IMR-90 (cell line): ENCODE measurements at places on chromosomes 5 and 9.
A peak's percentile ranks its signal among the peaks of the same experiment; 100 is the strongest.

DNA sequence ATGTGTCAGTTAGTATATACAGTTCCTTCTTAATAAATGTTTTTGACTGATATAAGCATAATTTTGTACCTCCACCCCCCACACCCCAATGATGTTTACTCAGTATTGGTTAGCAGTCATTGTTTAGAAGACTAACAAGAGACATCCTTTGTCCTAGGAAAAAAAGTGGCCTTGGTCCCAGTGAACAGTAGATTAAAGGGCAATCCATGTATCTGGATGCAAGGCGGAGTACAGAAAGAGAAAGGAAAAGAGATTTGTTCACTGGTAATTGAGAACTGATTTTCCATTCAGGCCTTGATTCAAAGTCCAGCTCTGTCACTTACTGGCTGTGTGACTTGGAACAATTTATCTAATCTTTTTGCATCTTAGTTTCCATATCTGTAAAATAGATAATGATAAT lies 4.6 kb downstream of the RALGPS1 start:
- H3K27ac ChIP-seq: no peak overlapping the region
- H3K27me3 ChIP-seq: peaks cover 3% of the 10 kb centered on the region; the same call in 1 of the 2 replicates

DNA sequence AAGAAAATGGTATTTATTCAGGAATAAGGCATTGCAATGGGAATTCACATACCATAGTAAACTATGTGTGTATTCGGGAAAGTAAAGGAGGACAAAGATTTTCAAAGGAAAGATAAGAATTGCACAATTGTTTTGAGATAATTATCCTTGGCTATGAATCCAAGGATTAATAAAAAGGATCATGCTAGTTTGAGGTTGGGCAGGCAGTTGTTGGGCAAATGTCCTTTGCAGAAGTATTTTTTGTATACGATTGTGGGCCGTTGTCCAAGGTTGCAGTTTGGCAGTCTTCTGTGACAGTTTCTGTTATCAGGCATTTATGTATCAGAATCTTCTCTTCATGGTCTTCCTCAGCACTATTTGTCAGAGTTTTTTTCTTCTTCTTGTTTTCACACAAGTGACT lies 10.6 kb upstream of the UBAP2 start:
- no peak overlapping the region for H3K4me3 ChIP-seq
- 0 out of 2 replicates have a peak, but pooled peaks cover 2% of the 10 kb centered on the region for H3K27me3 ChIP-seq
- no peaks in the 10 kb centered on the region for H3K4me1 ChIP-seq
- DNase-seq: no peak

DNA sequence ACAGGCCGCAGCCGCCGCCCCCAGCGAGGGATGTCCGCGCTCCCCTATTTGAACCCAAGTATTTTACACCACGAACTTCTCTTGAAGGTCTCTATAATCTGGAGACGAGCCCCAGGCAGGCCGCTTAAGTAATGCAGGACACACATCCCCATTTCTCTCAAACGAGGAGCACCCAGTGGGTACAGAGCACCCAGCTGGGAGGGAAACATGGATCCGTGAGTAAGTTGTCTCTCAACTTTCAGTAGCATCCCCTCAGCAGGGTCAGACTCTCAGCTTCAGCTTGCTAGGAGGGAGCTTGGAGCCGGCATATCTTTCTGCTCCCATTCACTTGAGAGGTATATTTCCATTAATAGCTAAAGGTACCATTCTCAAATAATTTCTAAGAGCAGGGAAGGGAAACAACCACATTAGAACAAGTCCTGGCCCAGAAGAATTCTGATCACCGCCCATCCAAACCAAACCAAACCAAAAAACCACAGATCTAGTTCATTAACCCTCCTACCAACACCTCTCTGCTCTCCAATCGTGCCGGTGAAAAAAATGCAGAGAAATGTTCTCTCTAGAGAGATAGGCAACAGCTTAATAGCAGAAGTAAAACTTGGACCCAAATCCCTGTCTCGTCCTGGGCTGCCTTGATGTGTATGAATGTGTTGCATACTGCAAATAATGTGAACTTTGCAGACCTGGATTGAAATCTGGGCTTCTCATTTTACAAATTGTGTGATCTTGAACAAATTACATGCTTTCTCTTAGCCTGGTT lies 910 bp downstream of the TDRD7 start:
- H3K27ac ChIP-seq: no peak overlapping the region
- H3K4me3 ChIP-seq: peak overlapping the region; percentile 85
- H3K4me1 ChIP-seq: peaks cover 3% of the 10 kb centered on the region; the same call in 1 of the 2 replicates
- peaks cover 10% of the 10 kb centered on the region; the same call in 1 of the 2 replicates for H3K27me3 ChIP-seq

GRCh38 chr5:155998257-155998656 lies 328.7 kb upstream of the SGCD start:
- H3K36me3 ChIP-seq: no peaks in the 10 kb centered on the region
- H3K27ac ChIP-seq: no peak overlapping the region
- no peak overlapping the region for H3K4me3 ChIP-seq
- DNase-seq: no peak
- no peaks in the 10 kb centered on the region for H3K4me1 ChIP-seq

DNA sequence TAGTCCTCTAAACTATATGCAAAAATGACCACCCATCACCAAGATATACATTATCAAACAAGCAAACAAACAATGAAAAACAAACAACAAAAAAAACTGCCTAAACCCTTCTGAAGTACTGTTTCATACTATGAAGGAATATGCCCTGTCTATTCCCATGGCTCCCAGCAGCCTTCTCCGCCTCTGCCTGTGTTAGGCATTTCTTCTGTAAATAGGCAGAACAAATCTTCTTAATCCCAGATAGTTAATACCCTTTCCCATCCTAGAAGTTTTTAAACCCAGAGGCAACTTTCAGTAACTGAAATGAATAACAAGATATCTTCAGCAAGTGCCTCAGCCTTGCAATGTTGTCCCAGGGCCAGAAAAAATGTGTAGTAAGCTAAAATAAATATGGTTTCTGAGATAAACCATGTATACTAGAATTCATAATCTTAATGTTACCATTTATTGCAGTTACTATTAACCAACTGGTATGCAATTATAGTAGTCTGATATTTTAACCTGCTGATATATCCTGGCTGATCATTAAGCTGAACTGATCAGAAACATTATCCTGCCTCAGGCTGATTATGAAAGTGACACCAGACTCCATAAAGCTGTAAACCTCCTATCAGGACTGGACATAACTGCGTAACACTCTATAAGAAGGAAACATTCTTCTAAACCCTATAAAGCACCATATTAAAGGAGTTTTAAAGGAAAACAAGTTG lies 68.5 kb downstream of the ANKRD31 start:
- no peak overlapping the region for H3K4me3 ChIP-seq
- no peaks in the 10 kb centered on the region for H3K27me3 ChIP-seq
- H3K36me3 ChIP-seq: no peaks in the 10 kb centered on the region
- no peaks in the 10 kb centered on the region for H3K4me1 ChIP-seq

DNA sequence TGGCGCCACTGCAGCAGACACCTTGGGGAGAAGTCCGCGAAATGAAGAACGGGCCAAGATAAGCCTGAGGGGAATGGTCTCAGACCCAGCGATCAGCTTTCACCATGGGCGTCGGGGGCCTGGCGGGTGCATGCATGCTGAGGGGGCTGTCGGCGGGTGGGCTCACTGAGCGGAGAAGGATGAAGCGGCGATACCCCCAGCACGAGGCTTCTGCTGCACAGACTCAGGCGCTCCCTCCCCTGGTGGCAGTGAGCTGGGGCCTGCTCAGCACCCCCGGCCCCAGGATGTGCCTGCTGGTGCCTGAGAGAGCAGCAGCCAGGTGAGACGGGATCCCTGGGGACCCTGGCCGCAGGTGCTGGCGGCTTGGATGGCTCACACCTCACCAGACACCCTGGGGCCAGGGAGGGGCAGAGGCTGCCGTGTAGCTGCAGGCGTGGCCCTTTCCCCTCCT lies 31.2 kb downstream of the CEP72 start:
- H3K4me1 ChIP-seq: no peaks in the 10 kb centered on the region
- no peak overlapping the region for H3K4me3 ChIP-seq
- no peak overlapping the region for H3K27ac ChIP-seq
- H3K36me3 ChIP-seq: peaks cover 18% of the 10 kb centered on the region

DNA sequence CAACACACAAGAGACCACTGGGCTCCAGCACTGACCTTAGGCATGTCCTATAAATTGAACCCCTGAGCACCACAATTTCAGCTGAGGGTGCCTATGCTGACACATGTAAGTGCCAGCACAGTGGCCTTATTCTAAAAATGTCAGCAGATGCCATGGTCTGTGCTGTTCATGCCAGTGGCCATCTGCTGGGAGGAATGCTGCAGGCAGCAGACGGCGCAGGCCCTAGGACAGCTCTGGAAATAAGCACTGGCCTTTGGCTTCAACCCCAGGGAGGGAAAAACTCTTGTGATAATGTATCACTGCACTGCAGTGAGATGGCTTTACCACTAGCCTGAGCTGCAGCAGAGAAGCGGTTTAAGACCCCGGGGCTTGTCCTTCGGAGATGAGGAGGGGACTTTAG lies 98.5 kb downstream of the SYK start:
- no peak overlapping the region for H3K4me3 ChIP-seq
- no peak overlapping the region for H3K27ac ChIP-seq
- no peaks in the 10 kb centered on the region for H3K36me3 ChIP-seq
- DNase-seq: peak; percentile 18
- no peaks in the 10 kb centered on the region for H3K4me1 ChIP-seq
- peaks cover 4% of the 10 kb centered on the region for H3K27me3 ChIP-seq

DNA sequence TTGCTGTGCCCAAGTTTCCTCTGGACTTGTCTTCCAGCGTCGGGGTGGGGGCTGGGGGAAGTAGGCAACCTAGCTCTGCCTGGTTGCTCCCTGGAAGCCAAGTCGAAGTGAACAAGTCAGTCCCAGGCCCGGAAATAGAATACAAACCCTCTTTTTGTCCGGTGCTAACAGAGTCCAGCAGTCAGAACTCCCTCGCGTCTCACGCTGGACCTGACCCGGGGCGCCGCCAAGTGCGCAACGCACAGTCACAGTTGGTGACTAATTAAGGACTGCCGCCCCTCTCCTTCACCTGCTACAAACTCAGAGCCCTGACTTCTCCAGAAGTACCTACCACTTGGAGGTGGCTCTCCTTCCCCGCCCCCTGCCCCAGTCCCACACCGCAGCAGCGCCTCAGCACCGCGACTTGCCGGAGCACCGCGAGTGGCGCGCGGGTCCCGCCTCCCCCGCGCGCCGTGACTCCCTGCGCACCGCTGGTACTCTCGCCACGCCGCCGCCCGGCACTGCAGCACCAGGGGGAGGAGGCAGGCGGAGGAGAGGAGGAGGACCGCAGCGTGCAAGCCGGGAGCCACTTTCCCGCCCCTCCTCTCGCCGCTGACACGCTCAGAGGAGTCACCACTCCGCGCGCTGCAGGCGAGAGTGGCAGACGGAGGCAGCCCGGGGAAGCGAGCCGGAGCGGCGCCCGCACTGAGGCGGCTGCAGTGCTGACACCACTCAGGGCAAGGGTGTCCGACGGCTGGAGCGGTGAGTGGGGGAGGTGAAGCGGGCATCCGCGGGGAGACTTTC lies at the start of gene SV2C:
SV2C (plus strand) TSS at position 612 of the 783 bp plus-strand sequence. CDS start 48,368 bp downstream, outside the sequence.
- H3K27me3 ChIP-seq: peaks cover 30% of the 10 kb centered on the region
- H3K36me3 ChIP-seq: no peaks in the 10 kb centered on the region
- H3K4me3 ChIP-seq: no peak within 1 kb of the TSS
- no peak within 1 kb of the TSS for H3K27ac ChIP-seq
- DNase-seq: no peak

GRCh38 chr9:135910757-135911156 lies 3.4 kb upstream of the CAMSAP1 start:
- H3K4me1 ChIP-seq: peaks cover 6% of the 10 kb centered on the region
- H3K36me3 ChIP-seq: peaks cover 35% of the 10 kb centered on the region
- H3K27ac ChIP-seq: no peak overlapping the region
- H3K4me3 ChIP-seq: no peak overlapping the region

DNA sequence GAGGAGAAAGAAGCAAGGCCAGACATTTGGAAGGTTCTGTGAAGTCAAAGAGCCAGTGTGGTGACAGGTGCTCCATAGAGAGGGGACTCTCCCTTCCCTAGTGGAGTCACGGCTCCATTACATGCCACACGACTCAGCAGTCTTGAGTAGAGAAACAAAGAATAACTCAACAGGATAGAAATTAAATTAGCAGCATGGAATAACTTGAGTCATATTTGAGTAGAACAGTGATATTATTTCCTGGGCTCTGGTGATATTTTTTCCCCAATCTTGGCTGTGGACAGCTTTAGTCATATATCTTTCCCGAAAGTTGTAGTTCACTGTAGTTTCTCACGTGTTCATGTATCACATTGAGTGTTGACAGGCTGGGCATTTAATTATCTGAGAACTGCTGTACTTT lies 149.7 kb upstream of the EFNA5 start:
- H3K27ac ChIP-seq: no peak overlapping the region
- H3K4me1 ChIP-seq: no peaks in the 10 kb centered on the region
- no peak overlapping the region for H3K4me3 ChIP-seq
- no peaks in the 10 kb centered on the region; the same call in 1 of the 2 replicates for H3K36me3 ChIP-seq
- H3K27me3 ChIP-seq: no peaks in the 10 kb centered on the region
- DNase-seq: peak; percentile 2

- 0 out of 2 replicates have a peak, but pooled peaks cover 3% of the 10 kb centered on the region for H3K36me3 ChIP-seq
- H3K4me1 ChIP-seq: no peaks in the 10 kb centered on the region
- H3K27me3 ChIP-seq: no peaks in the 10 kb centered on the region
- DNase-seq: no peak
- H3K27ac ChIP-seq: no peak overlapping the region
Observed at GRCh38 chr9:99977033-99977792, 70.8 kb downstream of the STX17 start.

- H3K27me3 ChIP-seq: no peaks in the 10 kb centered on the region
- peaks cover 4% of the 10 kb centered on the region; the same call in 1 of the 2 replicates for H3K36me3 ChIP-seq
- DNase-seq: no peak
- H3K27ac ChIP-seq: no peak overlapping the region
- H3K4me1 ChIP-seq: peaks cover 2% of the 10 kb centered on the region; the same call in 1 of the 2 replicates
- no peak overlapping the region for H3K4me3 ChIP-seq
Observed at GRCh38 chr9:69056191-69056815, 20.8 kb downstream of the FXN start.

GRCh38 chr5:141199359-141200235 lies at the start of gene PCDHB11:
PCDHB11 (plus strand) TSS chr5:141199627; CDS start chr5:141199775, 148 bp downstream.
- H3K4me3 ChIP-seq: peak within 1 kb of the TSS; percentile 25; the same call in 1 of the 2 replicates
- H3K27me3 ChIP-seq: no peaks in the 10 kb centered on the region
- no peak for DNase-seq
- no peaks in the 10 kb centered on the region for H3K4me1 ChIP-seq

DNA sequence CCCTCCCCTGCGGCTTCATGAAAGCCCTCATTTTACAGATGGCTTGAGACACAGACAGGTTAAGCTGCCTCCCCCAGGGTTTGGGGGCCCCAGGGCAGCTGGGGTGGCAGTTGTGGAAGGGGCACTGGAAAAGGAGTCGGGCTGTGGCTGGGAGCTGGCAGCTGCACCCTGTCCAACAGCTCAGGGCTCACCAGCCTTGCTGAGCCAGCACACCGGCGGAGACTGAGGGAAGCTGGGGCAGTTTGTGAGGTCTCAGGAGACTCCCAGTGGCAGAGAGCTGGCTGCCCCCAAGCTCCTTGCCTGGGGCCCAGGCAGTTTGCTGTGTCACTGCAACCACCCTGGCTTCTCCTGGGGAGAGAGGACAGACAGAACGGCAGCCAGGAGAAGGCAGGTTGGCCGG lies 34.8 kb upstream of the RAPGEF1 start:
- peaks cover 34% of the 10 kb centered on the region for H3K27me3 ChIP-seq
- no peaks in the 10 kb centered on the region for H3K36me3 ChIP-seq
- H3K4me1 ChIP-seq: no peaks in the 10 kb centered on the region
- DNase-seq: no peak

GRCh38 chr5:30041291-30041690 lies 1152.2 kb upstream of the CDH6 start:
- H3K36me3 ChIP-seq: no peaks in the 10 kb centered on the region
- H3K4me1 ChIP-seq: no peaks in the 10 kb centered on the region
- H3K27me3 ChIP-seq: no peaks in the 10 kb centered on the region
- H3K4me3 ChIP-seq: no peak overlapping the region
- no peak overlapping the region for H3K27ac ChIP-seq
- DNase-seq: no peak
